ENCODE measurements at places on chromosomes 13 and 19.

DNA sequence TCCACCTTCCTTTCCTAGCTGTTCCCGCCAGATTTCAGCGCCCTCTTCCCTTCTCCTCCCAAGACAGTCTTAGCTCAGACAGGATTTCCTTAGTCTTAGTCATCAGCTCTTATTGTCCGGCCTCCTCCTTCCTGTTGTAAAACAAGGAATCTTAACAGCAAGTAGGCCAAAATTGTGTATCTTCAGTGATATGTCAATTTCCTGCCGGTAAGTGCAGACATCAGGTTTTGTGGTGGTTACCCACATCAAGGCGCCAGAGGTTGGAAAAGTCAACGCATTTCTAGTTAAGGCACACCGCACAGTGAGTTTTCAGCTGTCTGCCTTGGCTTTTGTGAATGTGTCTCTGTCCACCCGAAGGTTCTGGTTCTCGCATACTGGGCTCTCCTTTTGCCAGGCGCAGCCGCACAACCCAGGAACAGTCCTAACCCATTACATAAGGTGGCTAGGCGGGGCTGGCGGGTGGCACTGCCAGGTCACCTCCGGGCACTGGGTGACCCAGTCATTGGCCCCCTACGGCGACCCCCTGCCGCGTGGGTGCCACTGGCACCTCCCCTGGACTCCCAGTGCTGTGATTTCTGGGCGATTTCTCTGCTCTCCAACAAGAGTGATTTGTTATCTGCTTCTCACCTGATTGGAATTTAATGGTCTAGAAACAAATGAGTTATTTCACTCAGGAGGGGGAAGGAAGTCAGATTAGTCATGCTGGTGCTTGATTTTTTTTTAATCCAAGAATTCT, 12.9 kb downstream of the COL4A2 start:
- DNase-seq = no peak

GRCh38 chr19:19405971-19406877, 749 bp downstream of the GATAD2A start:
- DNase-seq = peak; percentile 11

DNA sequence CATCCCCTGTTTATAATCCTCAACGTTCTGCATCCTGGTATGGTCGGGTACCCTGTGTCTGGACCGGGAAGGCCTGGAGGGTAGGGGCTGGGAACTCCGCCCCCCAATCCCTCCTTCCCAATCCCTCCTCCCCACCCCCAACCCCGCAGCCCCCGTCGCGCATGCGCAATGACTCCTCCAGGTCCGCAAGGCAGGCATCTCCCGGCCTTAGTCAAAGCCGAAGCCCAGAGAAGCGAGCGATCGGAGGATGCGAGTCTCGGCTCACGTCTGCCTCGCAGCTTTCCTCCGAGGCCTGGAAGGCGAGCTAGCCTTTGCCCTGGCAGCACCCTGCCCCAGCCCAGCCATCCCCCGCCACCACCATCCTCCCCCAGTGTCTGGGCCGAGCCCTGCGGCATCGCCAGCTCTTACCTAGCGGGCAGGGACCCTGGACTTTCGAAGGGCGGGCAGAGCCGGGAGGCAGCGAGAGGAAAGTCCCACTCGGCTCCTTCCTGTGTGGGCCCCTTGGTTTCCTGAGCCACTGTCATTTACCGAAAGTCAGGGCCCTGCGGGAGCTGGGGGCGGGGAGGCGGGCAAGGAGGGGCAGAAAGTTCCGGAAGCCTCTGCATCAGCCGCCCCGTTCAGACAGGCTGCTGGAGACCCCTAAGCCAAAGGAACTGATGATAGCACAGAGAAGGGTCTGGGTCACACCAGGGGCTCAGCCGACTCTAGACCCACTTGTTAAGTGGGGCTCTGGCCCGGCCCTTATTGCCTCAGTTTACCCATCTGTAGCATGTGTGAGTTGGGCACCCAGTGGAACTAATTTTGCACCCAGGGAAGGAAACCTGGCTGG, at the start of gene JAK3:
Gene JAK3, minus strand, starts transcription at position 445 of the 829 bp plus-strand sequence. CDS start 3,565 bp downstream, outside the sequence.
- DNase-seq = peak; percentile 64

- DNase-seq = no peak
Observed at GRCh38 chr13:79128158-79128557, 277.9 kb downstream of the RBM26 start.

GRCh38 chr13:101846701-101847100, 394.2 kb downstream of the ITGBL1 start:
- DNase-seq = no peak

DNA sequence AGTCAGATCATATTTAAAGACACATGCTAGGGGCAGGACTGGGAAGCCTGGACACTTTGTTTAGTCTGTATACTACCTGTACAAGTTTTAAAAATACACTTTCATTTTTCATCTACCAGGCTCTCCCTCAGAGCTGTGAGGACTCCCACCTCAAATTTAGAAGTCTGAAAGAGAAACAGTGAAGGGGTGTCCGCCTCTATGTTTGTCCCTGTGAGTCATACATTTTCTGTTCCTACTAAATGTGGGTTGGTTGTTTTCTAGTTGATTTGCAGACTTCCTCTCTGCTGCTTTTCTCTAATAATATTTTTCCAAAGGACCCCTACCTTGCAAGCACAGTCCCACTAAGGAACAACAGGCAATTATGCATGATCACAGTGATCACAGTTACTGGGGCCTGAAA, 110.5 kb downstream of the ENOX1 start:
- no peak for DNase-seq

DNA sequence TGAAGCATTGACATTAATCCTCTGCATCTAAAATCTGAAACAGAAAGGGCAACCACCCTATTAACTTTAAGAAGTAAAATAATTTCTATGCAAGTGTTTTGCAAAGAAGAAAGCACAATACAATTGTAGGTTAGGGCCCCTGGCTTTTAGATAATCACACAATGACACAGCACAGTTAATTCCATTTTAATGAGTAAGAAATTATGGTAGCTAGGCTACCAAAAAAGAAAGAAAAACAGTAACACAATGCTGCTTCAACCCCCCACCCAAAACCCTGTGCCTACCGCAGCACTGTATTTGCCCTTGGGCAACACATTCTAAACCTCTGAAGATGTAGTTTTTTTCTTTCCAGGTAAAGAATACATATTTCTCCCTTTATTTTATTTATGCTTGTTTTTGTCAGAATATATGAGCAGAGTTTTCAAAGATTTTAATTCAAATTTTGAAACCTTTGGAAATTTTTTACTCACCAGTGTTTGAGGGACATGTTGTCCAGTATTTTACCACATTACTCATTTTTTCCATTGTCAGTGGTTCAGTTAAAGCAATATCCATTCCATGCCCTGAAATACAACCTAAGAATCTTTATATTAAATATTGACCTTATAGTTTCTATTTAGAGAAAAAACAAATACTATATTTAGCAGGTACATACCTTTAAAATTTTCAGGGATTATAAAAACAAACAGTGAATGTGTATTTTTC, 21.1 kb downstream of the SOHLH2 start:
- DNase-seq = no peak

GRCh38 chr13:71115301-71115700, 751.7 kb downstream of the DACH1 start:
- no peak for DNase-seq
